ENCODE measurements at places on chromosomes 3 and 15.

DNA sequence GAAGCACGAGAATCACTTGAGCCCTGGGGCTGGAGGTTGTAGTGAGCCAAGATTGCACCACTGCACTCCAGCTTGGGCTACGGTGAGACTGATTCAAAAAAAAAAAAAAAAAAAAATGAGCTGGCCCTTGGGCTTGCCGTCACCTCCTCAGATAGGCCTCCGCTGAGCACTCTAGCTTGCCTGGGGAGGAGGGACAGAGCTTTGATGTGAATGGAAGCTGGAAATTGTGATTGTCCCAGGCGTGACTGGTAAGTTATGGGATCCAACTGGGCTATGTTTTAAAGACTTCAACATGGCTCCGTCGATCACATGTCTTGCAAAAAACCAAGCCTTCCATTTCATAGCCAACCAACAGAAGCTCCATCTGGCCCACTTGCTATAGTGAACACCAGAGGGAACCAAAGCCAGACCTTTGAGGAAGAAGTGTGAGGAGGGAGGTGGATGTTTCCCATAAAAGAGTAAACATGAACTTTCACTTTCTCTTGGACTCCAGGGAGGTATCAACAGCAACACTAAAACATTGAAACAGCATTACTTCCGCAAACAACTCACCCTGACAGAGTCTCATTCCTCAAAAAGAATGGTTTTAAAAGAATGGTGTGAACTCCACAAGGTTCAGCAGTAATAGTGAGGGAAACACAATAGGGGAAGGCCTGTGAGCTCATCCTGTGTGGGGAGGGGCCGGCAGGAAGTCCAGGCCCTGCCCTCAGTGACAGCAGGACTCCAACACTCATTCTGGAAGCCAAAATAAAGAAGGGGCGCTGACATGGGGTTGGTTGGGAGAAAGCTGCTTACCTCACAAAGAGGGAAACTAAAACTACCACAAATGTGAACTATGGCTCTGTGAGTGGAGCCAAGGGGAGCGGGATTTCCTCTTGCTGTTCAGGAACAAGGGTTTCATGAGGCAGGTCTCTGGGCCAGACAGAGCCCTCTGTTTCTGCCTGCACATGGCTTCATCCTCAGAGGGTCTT is 59.2 kb upstream of the IL12A start:
- DNase-seq, result peak; percentile 88

DNA sequence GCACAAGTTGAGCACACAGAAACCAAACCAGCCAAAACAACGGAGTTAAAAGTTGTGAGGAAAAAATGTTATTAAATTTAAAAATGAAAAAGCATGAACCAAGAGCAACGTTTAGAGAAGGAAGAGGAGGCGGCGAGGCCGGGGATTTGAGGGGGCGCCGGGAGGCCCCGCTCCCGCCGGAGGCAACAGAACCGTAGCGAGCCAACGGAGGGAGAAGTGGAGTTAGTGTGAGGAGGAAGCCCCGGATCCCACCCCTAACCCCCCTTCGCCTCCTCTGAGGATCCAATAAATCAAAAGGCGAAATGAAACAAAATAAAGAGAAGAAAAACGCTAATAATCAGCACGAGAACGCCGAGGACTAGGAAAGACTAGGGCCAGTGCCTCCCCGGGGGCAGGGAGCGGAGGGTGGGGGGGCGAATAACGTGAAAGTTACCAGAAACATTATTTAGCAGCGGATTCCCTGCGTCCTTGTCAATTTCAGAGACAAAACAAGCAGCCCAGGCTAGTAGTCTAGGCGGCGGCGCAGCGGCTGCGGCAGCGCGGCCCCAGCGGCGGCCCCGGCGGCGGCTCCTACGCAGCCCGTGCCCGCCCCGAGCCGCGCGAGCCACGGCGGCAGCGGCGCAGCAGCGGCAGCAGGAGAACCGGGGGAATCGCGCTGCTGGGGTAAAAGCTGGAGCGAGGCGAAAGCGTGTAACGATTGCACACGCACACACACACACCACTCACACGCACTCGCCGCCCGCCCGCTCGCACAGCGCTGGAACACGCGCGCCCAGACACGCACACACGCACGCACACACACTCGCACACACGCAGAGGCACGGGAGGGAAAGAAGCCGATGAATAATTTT is 1.7 kb downstream of the MEIS2 start:
- DNase-seq, result no peak

DNA sequence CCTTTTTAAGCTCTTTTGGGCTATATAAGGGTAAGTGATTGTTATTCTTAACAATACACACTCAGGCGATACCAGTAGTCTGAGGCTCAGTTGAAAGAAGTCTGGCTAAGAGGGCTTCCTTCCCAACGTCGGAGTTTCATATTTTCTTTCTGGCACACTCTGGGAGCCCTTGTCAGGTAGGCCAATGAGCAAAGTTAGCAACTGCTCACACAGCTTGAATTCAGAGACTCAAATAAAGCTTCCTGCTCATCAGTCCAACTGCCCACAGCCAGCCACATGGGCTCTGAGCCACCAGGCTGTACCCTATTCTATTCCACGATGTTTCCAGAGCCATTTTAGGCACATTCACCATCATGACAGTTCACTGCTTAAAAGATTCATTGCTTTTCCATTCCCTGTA is 155.1 kb upstream of the TBL1XR1 start:
- no peak for DNase-seq

DNA sequence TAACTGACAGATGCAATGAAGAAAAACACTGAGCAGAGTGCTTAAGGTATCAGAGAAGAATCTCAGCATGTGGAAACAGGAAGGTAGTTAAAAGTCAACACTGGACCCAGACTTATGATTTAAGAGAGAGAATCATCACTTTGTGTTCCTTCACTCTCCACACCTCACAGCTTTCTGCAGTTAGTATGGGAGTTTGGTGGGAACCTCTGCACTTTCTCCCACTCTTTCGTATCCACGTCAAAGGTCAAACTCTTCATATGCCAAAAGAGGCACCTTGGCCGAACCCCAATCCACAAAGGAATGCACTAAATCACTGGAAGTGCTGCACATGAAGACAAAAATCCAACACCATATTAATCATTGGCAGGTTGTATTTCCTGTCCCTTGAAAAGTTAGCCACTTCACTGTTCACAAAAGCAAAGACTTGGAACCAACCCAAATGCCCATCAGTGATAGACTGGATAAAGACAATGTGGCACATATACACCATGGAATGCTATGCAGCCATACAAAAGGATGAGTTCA is 361.2 kb downstream of the MAGI1 start:
- DNase-seq, result peak; percentile 62

DNA sequence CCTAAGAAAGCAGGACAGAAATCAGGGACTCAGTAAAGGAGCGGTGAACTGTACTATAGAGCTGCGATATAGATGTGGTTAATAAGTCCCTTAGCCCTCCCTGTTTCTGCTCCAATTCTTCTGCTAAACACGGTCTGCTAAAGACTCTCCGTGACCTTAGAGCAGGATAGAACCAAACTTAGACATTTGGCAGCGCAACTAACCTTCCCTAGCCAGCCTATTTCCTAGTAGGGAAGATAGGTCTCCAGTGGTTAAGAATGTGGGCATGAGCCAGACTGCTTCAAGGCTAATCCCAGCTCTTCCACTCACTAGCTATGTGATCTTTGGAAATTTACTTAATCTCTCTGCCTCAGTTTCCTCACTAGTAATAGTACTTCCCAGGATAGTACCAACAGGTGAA is 193.6 kb upstream of the IL12A start:
- DNase-seq, result no peak

GRCh38 chr3:134384963-134385362 is 10.7 kb upstream of the AMOTL2 start:
- no peak for DNase-seq

DNA sequence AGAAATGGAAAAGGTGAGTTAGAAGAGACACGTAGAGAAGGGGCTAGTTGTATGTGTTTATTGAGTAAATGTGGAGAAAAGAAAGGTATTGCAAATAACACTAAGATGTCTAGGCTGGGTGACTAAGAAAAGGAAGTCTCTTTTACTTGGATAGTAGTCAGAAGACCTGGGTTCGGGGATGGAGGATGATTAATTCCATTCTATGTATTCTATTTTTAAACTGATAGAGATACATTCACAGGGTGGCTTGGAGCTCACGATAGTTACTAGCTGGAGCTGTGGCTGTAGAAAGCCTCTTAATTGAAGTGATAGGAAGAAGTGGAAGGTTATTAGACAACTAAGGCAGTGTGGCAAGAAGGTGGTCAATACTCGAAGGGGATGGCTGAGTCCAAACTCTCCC is 65.9 kb upstream of the TNIK start:
- DNase-seq, result no peak

DNA sequence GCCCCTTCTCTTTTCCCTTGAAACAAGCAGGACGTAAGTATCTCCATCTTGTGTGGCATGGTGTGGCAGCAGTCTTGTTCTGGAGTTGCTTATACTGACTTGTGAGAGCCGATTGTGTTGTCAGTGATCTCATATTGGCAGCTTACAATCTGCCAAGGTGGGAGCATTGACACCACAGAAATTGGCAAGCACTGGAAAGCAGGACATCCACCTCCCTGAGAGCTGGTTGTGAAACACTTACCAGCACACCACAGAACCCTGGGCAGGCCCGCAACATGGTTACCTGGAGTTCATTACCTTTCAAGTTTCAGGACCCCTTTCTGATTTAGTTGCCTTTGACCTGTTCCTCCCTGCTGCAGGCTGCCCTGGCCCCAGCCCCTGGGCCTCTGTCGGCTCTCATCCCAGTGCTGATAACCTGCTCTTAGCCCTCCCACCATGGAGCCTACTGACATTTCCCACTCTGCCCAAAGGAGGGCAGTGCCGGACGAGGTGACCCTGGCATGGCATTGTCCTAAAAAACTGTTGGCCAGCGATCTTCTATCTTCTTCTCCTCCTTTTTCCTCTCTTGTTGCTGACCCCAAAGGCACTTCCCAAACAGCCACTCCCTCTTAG is 10.6 kb upstream of the ATP2B2 start:
- DNase-seq, result no peak

- DNase-seq, result no peak
These were observed 36.8 kb upstream of the TIPARP start for GRCh38 chr3:156637480-156638022.

- DNase-seq, result no peak
These were observed 10.8 kb downstream of the AP3B2 start for GRCh38 chr15:82698711-82699345.

DNA sequence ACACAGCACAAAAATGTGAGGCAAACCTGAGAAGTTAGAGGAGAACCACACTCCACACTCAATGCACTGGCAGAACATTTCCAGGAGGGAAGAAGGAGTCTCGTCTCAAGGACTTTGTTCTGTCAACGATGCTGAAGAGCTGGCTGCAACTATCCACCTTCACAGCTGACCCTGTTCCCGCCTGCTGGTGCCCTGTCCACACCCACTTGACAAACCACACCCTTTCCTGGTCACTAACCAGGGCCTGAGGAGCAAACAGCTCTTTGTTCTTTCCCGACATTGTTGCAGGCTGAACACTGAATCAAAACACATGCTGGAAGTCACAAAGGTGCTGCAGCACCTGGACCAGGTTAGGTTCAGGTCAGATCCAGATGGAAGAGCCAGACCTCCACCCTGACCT is 92.6 kb upstream of the ARRDC4 start:
- DNase-seq, result no peak

DNA sequence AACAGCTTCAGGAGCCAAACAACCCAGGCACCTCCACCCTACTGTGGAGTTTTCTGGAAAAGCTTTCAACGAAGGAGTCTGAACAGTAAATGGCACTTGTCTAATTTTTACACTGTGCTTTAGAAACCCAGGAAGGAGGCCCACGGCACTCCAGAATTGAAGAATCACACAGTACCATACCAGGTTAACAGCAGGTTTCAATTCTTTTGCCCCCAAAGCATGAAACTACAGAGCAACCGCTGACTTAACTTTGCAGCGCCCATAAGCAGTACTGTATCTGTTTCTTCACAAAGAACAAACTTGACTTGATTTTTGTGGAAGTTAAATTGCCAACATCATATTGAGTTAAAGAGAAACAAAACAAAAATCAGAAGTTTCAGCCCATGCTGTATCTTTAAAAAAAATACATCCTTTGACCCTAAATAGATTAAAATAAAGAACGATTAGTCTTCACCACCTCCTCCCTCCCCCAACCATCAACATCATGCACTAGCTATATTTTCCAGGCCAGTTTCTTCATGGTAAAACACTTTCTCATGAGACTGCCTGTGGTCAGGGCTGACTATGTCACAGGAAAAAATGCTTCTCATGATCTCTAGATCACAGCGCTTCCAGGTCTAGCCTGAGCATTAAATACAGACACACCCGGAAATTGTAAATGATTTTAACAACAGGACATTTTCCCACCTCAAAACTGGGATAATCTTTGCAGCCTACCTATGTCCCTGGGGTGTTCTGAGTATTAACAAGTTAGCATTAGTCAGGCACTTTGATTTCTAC is 456.3 kb downstream of the FOXP1 start:
- no peak for DNase-seq

DNA sequence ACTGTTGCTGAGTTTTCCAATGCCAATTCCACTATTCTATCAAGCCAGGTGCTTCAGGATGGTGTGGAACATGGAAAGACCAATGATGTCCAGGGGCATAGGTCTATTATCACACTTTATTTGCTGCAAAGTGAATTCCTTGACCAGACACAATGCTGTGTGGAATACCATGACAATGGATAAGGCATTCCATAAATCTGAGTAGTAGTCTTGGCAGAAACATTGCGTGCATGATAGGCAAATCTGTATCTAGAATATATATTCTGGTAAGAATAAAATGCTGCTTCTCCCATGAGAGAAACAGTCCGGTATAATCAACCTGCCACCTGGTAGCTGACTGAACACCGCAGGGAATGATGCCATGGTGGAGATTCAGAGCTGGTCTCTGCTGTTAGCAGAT is 70.0 kb upstream of the ALDH1A3 start:
- DNase-seq, result peak; percentile 53

DNA sequence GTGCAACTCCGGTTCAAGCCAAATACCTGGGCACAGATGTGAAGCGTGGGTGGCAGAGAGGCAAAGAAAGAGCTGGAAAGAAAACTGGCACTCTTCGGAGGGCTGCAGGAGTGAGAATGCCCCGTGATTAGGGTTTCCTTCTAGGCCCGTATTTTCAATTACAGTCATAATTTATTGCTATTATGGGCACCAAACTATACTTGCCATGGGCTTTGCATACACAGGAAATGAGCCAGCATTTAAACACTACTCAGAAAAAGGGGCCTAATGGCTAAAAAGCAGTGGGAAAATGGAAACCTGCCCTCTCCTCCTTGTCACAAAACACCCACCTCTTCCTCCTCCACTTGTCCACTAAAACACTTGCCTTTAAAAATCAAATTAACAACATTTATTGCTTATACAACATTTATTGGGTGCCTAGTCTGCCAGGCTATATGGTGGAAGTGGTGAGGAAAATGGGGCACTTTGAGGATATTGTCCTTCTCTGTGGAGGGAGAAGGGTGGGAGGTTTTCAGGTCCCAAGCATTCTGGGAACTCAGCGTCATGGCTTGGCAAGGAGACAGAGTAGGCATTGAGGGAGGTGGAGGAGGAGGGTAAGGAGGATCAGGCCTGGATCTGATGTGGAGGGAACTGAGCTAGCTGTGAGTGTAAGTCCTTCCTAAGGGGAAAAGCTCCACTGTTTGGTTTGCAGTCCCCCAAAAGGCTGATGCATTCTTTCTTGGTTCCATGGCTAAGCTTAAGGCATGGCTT is 160.9 kb downstream of the SLCO3A1 start:
- no peak for DNase-seq

Measured in esophagus muscularis mucosa (tissue), 4 donors.